Karpas-422 (cell line): ENCODE measurements at places on chromosomes 4 and X. TPM values are rescaled to one million over a fixed set of nuclear protein-coding genes. Genes with fewer than 3 reads are reported as not detected.

Gene CWH43
- not detected in 2 replicates for total RNA-seq

Gene SLC4A4
- total RNA-seq: 0.22 and 0.25 TPM in 2 replicates

DNA sequence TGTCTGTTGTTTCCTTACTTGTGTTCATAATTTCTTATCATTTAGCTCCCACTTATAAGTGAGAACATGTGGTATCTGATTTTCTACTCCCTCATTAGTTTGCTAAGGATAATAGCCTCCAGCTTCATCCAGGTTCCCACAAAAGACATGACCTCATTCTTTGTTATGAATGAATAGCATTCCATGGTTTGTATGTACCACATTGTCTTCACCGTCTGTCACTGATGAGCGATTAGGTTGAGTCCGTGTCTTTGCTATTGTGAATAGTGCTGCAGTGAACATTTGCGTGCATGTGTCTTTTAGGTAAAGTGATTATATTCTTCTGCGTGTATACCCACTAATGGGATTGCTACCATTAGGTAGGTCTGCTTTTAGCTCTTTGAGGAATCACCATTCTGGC, 624.3 kb upstream of the EPHA5 start:
- H3K36me3 ChIP-seq: no peaks in the 10 kb centered on the region
- H3K27me3 ChIP-seq: no peaks in the 10 kb centered on the region
- no peak for DNase-seq
- H3K4me3 ChIP-seq: no peak overlapping the region
- H3K4me1 ChIP-seq: no peaks in the 10 kb centered on the region

GRCh38 chrX:19557822-19558221, 42.5 kb upstream of the MAP3K15 start:
- no peaks in the 10 kb centered on the region for H3K27me3 ChIP-seq
- H3K4me3 ChIP-seq: no peak overlapping the region
- no peak for DNase-seq
- H3K36me3 ChIP-seq: no peaks in the 10 kb centered on the region

DNA sequence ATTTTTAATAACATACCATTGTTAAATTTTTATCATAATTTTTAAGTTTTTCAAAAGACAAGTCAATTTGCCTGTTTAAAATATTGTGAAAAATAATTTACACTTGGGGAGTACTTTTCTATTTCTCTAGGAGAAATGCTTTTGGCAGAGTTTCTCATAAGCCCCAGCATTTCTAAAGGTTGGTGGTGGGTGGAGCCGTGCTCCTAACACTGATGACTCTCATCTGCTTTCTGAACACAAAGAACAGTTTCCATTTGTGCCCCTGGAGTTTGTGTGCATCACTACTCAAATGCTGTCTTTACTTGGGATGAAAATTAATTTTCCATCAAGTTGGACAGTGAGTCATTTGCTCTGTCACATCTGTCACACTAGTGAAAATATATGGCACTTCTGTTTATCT, 57.6 kb downstream of the TNIP2 start:
- peaks cover 49% of the 10 kb centered on the region for H3K4me1 ChIP-seq
- DNase-seq: no peak
- no peak overlapping the region for H3K4me3 ChIP-seq
- H3K36me3 ChIP-seq: peaks cover 27% of the 10 kb centered on the region
- H3K27me3 ChIP-seq: no peaks in the 10 kb centered on the region
- peak overlapping the region; percentile 100 for H3K27ac ChIP-seq

GRCh38 chr4:84875636-84876371, 90.7 kb downstream of the WDFY3 start:
- no peaks in the 10 kb centered on the region for H3K4me1 ChIP-seq
- H3K27ac ChIP-seq: no peak overlapping the region
- no peaks in the 10 kb centered on the region for H3K36me3 ChIP-seq
- no peak overlapping the region for H3K4me3 ChIP-seq
- DNase-seq: no peak

DNA sequence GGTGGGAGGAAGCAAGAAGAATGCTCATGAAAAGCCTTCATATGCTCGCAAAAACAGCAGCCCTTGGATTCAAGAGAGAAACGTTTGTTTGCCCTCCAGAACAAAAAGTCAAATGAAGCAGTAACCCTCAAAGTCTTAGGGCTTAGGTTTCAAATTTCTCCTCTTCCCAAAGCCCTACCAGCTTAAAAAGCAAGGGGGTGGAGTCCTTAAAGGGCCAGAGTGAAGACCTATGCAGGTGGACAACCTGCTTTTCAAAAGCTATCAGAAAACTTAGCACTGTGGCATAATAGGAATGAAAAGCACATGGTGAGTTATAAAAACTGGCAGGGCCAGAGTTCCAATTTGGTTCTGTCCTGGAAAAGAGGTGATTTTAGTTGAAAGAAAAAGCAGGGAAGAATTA, 253.3 kb downstream of the NAP1L3 start:
- H3K27me3 ChIP-seq: no peaks in the 10 kb centered on the region
- H3K4me1 ChIP-seq: no peaks in the 10 kb centered on the region
- no peaks in the 10 kb centered on the region for H3K36me3 ChIP-seq
- no peak overlapping the region for H3K27ac ChIP-seq
